ENCODE measurements at places on chromosomes 3 and 15.

GRCh38 chr15:26722621-26723160 is 50.2 kb downstream of the GABRB3 start:
- DNase-seq: no peak

- DNase-seq: no peak
Measured at GRCh38 chr3:32395496-32395895, 3.8 kb downstream of the CMTM7 start.

GRCh38 chr3:104805042-104805441 is 561.7 kb upstream of the ALCAM start:
- DNase-seq: no peak

DNA sequence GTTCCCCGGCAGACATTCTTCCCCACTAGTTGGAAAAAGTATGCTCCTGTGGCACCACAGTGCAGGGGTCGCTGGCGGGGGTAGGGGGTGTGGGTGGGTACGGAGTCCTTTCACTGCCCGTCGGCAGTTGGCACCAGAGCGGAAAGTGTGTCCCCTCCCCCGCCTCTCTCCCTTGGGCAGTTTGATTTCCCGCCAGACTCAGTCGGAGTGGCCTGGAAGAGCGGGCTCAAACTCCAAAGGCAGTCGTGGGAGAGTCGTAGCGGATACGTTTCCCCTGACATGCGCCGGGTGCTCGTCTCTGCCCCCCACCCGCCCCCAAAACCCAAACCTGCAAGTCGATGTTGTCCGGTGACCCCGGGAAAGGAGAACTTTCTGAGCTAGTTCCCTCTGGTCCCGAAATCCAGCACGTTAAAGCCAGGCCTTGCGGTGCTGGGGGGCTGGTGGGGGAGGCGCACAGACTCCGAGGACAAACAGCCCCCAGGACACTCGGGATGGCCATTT is 4.4 kb upstream of the FOXB1 start:
- DNase-seq: no peak

GRCh38 chr3:141388395-141388794 is 20.1 kb downstream of the ZBTB38 start:
- no peak for DNase-seq

GRCh38 chr3:27426926-27427325 is 57.3 kb downstream of the SLC4A7 start:
- DNase-seq: no peak

GRCh38 chr3:9666704-9667445 is 17.6 kb downstream of the MTMR14 start:
- no peak for DNase-seq

GRCh38 chr15:58779554-58779953 is 8.5 kb downstream of the MINDY2 start:
- no peak for DNase-seq

DNA sequence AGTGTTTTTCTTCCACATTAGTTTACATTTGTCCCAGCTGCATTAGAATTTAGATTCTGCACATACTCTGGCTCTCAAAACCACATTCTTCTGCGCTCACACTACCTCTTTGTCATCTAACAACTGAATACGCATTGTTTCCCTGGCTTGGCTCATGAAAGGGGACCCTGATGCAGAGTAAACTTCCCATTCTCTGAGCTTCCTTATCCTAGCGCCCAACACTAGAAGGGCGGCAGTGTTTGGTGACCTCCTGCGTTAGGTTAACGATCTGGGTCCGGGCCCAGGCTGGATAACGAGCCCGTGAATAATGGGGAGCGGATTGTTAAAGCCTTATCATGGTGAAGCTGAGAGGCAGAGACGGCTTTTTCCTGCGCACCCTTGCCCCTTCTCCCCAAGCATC is 63.9 kb downstream of the ETV5 start:
- no peak for DNase-seq

DNA sequence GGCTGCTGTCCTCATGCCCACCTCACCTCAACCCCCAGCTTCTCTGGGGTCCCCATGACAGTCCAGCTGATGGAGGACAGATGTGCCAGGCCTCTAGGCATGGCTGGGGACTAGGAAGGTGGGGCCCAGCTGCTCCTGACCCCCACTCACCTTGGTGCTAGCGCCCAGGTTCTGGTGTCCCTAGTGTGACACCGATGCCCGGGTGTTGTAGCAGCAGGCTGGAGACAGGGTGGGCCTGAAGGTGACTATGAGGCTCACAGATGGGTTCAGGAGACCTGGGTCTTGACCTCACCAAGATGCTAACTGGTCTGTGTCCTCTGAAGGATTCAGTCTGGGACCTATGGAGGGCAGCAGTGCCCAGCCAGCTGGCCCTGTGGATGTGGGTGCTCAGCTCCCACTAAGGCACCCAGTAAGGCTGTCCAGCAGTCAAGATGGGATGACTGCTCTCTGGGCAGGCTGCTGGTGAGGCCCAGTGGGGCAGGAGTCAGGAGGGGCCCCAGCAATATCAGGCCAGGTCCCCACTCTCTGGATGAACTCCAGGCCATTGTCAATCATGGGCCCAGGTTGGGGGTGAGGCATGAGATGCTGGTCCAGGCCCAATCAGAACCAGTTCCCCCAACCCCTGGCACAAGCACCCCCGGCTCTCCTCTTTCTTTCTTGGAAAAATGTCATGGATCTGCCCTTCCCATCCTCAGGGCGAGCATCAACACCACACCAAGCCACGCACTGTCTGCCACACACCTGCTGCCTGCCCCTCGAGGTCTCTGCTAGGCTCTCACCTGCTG is 33.0 kb downstream of the ALDH1L1 start:
- no peak for DNase-seq

DNA sequence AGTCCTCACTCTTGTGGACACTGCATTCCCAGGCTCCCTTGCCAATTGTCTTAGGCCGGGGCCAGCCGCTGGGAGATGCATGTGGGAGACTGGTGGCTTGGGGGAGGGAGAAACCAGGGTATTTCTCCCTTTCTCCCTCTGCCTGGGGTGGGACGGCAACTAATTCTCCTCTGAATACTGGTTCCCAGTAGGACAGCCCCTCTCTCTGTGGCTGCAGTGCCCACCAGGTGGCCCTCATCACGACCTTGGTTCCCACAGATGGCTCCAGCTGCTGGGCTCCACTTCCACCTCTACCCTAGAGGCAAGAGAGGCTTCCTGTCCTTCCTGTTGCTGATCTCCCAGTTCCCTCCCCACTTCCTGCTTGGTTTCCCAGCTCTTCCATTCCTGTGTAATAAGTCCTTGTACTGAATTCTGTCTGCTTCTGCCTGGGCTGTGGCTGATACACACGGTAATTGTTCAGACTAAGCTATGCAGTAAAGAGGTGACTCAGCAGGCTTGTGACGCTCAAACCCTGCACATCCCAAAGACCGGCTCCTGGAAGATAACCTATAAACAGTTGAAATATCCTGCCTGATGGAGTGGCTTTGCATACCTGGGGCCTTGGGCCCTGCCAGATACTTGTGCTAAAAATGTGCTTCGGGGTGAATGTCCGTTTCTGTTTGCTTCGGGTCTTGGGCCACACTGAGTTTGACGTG is 20.4 kb upstream of the COPG1 start:
- no peak for DNase-seq

GRCh38 chr3:32303399-32303747 is 64.9 kb downstream of the CMTM8 start:
- DNase-seq: peak; percentile 65

DNA sequence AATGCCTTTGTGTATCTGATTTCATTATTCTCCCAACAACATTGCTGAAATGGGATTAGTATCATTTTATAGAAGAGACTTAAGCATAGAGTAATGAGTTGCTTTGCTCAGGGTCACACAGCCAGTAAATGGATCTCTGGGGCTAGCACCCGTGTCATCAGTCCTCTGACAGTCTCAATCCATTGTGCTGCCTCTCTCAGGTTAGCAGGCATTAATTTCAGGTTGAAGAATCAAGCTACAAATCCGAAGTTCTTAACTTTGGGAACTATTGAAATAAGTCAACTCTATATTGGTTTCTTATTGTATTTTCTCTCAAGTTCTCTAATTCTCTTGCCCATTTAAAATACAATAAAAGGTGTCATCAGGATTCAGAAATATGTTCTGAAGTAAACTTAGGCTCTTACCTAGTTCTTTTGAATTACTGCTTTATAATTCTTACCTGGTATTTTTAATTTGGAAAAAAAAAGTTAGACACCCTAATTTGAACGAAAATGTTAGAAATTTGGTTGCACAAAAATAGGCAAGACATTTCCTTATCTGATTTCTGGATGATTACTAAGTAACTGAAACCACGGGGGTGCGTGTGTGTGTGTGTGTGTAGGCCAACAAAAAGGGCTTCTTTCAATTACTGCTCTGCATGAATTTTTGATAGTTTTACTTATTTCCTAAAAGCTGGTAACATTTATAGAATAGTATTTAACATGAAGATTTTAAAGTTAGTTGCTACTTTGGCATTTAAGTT is 189.8 kb downstream of the MBNL1 start:
- no peak for DNase-seq

DNA sequence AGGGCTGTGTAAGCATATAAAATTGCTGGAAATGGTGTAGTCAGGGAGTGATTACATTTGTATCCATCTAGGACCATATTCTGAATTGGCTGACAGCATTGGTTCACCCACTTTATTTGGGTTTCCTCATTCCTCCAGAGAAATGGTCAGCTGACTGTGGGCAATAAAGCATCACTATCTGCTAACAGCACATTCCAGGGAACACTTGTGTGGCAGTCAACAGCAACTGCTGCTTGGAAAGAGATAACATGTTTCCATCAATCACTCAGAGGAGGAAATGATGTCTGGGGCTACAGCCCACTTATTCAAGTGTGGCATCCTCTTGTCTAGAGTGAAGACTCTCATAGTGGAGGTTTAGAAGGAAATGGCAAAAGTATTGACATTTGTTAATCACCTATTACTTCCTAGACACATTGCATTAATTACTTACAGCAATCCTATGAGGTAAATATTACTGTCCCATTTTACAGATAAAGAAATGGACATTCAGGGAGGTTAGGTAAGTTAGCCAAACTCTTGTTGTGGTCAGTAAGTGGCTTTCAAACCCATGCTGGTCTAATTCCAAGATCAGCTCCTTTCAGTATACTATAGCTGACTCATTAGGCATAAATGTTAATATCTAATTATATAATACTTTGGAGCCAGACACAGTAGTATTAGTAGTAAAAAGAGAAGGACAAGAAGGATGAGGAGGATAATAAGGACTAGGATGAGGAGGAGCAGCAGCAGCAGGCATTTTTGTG is 247.8 kb downstream of the ALCAM start:
- no peak for DNase-seq

DNA sequence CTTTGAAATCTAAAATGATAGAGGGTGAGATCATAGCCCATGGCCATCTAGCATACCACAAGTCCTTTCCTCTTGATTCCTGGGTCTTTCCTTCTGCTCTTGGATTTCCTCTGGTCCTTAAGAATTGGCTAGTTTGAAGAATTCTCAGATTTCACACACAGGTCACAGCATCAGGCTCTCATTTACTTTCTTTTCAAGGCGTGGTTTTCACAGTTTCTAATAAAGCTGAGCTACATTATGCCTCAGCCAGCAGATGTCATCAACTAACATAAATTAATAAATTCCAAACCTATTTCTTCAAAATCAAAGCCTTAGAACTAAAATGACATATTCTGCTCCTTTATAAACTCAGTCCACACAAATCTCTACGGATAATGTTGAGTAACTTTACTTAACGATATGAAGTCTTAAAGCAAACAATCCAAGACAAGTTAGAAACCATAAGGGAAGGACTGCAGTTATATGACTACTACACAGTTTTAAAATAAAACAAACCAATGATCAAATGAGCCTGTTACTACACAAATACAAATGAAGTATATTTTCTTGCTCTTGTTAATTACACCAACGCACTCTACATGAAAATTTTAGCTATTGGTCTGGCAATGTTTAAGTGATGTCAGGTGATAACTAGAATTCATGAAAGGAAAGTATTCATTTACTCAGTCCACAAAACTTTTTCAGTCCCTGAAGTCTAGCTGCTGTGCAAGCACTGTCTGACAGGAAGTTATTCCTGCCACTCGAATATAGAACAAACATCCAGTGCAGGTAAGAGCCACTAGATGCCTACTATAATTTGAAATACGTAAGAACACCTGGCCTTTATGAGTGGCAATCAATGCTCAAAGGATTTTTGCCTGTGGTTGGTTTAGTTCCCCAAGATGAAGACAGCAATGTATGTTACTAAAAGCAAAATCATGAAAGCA is 9.2 kb downstream of the CCDC14 start:
- no peak for DNase-seq

GRCh38 chr15:76342382-76343201 is 6.0 kb downstream of the ISL2 start:
- DNase-seq: no peak

- DNase-seq: no peak
Measured at GRCh38 chr3:177447938-177448337, 250.7 kb upstream of the TBL1XR1 start.

DNA sequence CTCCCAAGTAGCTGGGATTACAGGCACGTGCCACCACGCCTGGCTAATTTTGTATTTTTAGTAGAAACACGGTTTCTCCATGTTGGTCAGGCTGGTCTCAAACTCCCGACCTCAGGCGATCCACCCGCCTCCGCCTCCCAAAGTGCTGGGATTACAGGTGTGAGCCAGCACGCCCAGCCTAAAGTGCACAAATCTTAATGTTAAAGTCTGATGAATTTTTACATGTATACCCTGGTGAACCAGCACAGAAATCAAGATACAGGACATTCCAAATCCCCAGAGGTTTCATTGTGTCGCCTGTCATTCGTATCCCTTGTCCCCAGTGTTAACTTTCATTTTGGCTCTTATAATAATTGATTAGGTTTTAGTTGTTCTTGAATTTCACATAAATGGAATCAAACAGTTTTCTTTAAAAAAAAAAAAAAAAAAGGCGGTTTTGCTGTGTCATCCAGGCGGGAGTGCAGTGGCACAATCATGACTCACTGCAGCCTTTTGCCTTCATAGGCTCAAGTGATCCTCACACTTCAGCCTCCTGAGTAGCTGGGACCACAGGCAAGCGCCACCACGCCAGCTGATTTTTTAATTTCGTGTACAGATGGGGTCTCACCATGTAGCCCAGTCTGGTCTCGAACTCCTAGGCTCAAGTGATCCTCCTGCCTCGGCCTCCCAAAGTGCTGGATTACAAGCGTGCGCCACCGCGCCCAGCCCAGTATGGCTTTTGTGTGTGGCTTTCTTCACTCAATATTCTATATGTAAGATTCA is 1.5 kb upstream of the TM4SF19 start:
- peak; percentile 15 for DNase-seq

- no peak for DNase-seq
Measured at GRCh38 chr3:53382106-53382505, 34.8 kb upstream of the DCP1A start.

DNA sequence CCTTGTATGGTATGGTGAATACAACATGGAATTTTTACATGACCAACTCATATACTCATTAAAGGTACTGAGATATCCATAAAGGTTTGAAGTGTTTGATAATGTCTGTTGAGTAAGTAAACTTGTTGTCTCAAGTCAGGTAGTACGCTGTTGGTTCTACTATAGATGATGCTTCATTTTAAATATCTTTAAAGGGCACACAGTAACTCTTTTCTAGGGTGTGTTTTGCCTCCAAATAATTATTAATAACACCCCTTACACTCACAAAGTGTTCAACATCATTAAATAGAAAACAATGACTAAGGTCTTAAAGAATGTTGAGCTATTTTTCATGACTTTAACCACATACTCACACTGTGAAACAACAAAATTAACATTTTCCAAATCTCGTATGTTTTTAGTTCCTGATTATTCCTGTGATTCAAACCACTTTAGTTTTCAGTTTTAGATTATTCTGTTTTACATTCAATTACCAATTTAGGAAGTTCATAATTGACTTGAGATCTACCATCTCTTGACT is 220.0 kb upstream of the NANOGP8 start:
- no peak for DNase-seq

GRCh38 chr3:39980781-39981180 is 171.4 kb downstream of the MYRIP start:
- DNase-seq: no peak
